ENCODE measurements at places on chromosomes 2 and 18.

GRCh38 chr18:23551978-23552377 is 34.3 kb downstream of the NPC1 start:
- no peak for DNase-seq

- no peak for DNase-seq
Measured at GRCh38 chr2:9739531-9739964, 103.7 kb upstream of the TAF1B start.

DNA sequence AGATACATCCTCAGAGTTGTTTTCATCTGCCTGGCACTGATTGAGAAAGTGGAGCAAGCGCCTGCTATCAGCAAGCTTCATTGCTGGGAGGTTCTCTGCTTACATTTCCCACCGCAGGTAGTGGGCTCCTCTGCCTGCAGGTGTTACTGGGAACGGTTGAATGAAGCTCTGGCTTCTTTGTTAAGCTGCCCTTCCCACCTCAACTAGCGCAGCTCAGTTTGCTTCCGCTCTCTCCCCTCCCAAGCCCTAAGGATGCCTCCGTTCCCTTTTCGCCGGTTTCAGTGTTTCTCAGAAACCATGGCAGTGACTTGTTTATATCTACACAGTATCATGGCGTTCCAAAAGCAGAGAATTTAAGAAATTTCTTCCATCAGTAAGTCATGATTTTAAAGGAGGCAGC is 72.2 kb upstream of the B3GNT7 start:
- no peak for DNase-seq

DNA sequence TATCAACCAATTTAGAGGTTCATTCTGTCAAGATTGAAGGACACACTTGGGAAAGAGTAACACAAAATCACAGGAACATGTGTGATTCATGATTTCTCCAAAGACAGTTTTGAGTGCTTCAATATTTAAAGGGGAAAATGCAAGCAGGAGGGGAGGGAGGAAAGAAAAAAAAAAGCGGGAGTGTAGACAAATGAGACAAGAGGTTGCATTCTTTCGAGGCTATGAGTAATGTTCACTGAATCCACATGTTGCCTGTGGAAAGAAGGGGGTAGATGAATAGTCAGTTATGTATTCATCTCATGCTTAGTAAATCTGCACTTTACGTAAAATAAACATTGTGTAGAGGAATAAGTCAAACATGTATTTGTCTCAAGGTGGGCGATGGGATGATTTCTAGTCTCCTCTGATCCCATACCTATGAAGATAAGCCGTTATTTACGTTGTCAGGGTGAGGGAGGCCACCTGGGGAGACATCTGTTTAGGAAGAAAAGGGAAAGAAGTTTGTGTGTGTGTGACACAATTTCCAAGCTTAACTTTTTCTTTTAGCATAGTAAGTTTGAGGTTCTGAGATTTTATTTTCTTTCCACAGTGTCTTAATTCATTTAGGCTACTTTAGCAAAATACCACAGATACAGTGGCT is 211.0 kb upstream of the ZC3H15 start:
- DNase-seq = no peak

DNA sequence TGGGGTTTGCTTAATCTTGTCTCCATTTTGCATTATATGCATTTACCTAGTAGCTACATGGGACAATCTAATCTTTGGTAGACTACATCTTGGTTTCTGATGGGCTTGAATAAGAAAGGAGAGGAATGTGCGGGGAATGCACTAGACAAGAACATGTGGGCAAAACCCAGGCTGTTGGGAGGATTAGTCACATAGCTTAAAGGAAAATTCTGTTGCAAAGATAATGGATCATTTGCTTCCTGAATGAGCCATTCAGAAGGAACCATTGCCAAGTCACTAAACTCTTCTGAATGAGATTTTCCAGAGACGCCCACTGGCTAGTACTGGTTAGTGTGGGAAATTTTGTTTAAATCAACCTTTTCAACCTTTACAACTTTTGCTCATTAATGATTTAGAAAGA is 84.8 kb downstream of the OSBPL6 start:
- no peak for DNase-seq

DNA sequence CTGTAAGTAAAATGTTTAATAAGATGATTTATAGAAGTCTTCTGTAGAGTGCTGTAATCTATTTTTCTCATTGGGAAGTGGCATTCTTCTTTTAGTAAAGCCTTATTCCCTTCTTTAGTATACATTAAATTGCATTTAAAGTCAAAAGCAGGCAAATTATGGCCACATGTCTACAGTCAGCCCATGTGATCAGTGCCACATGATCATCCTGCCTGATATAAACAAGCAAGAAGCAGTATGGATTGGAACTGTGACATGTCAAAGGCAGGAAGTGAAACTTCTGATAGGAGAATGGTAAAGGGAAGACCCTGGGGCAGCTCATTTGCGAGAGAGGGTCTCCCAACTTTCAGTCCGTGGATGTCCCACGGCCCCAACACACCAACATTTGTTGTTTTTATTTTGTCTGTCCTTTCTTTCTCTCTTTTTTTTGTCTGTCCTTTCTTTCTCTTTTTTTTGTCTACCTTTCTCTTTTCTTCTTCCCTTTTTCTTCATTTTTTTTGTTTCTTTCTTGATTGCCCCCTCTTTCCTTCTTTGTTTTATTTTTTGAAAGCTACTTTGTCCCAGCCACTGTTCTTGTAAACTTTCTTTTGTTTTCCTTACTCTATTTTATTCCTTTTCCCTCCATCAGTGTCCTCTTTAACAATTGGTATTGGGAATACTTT is 154.9 kb downstream of the DTNA start:
- DNase-seq = no peak

DNA sequence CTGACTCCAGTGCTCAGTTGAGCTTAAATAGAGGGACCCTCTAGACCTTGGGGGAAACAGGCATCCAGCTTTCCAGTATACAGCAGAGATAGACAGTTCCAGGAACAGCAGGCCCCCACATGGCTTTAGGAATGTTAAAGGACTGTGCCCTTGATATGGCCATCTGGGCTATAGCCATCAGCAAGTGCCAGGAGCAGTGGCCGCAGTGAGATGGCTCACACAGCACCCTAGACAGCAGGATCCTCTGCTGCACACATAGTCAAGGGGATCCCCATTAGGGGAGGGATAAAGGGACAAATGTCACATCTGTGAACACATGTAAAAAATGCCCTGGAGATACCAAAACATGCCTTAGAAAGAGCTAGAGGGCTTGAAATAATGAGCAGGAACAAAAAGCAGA is 213.4 kb downstream of the PTH2R start:
- no peak for DNase-seq

DNA sequence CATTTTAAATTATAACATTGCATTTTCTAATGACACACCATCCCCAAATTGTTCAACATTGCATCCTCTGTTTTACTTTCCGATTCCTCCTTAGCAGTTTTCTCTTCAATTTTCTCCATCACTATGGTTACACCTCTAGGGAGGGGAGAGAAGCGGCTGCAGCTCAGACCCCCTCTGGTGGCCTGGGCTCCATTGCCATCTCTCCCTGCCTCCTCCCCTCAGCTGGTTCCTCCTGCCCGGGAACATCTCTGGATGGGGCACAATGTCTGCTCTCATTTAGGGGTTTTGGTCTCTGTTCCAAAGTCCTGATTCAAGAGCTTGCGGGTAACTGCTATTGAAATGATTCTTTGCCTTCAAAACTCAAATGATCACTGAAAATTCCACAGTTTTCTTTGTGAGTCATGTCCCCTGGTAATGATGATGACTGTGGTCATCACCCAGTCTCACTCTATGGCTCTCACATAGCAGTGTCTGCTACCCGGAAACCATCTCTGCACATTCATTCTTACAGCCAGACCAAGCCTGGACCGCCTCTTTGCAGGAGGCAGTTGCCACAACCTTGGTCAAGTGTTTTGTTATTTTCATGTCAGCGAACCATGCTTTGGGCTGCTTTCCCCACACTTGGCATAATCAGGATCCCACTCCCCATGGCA is 263.9 kb downstream of the ALPK2 start:
- DNase-seq = peak; percentile 66

- DNase-seq = no peak
Measured at GRCh38 chr2:129205766-129206165, 773.7 kb upstream of the RAB6C start.

GRCh38 chr2:189549449-189549832 is 31.1 kb downstream of the SLC40A1 start:
- DNase-seq = no peak

DNA sequence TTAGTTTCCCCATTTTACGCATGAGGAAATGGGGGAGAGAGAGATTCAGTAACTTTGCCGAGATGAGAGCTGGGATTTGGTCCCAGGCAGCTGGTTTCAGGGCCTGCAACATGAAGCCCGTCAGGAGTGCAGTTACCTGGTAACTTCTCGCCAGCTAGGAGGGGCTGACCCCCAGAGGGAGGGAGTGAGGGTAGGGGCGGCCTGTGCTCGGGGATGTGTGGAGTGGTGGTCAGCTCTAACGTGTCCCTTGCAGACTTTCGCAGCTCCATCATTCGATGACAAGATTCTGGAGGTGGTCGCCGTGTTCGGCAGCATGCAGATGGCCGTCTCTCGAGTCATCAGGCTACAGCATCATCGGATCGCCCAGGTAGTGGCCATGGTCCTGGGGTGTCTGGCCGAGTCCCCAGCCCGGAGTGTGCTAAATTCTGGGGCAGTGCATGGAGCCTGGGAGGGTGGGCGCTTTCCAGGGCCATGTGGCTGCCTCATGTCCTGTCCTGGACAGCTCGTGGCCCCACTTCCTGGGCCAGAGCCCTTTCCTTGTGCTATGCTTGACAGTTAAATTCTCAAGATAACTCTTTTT is 103.8 kb downstream of the DGKD start:
- no peak for DNase-seq

- DNase-seq = no peak
Measured at GRCh38 chr2:44642123-44642857, 280.5 kb downstream of the CAMKMT start.

- DNase-seq = no peak
Measured at GRCh38 chr2:215171796-215172195, 33.4 kb upstream of the ABCA12 start.

- no peak for DNase-seq
Measured at GRCh38 chr2:28779001-28779400, 27.4 kb downstream of the PPP1CB start.

DNA sequence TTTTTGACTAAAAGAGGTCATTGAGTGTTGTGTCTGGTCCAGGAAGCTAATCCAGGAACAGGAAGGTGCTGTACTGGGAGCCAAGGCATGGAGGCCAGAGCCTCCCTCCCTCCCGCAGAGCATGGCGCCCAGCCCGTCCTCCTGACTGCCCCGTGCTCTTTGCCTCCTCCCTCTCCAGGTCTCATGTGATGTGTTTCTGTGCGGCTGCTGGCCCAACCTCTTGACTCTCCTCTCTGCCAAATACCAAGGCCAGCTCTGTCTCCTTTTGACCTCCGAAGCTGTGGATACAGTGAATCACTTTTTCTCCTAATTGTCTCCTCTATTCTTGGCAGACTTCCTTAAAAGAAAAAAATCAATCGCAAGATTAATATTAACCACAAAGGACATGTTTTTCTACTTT is 284.1 kb downstream of the PHLPP1 start:
- no peak for DNase-seq

GRCh38 chr2:176124110-176124946 is 1.8 kb downstream of the HOXD9 start:
- DNase-seq = no peak

GRCh38 chr2:134379293-134379692 is 125.4 kb downstream of the MGAT5 start:
- DNase-seq = no peak

DNA sequence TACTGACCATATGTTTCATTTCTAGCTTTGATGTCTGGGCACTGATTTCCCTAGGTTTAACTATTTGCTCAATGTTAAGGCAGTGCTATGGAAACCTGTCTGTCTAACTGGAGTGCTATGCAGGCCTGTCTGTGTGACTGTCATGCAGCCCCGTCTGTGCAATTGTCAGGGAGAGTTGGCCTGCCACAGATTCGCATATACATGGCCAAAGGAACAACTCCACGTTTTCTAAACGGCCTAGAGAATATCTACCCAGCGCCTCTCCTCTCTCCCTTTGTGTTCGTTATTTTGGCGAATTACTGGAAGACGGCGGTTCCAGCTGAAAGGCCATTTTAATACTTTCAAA is 59.6 kb upstream of the PSME4 start:
- DNase-seq = no peak

- DNase-seq = peak; percentile 83
Measured at GRCh38 chr18:59823596-59824195, 76.1 kb upstream of the PMAIP1 start.

- no peak for DNase-seq
Measured at GRCh38 chr2:100141906-100142305, 484 bp downstream of the AFF3 start.

- no peak for DNase-seq
Measured at GRCh38 chr18:23629444-23629946, 33.2 kb downstream of the ANKRD29 start.

GRCh38 chr2:234863043-234863934 is 88.5 kb upstream of the SH3BP4 start:
- peak; percentile 61 for DNase-seq

DNA sequence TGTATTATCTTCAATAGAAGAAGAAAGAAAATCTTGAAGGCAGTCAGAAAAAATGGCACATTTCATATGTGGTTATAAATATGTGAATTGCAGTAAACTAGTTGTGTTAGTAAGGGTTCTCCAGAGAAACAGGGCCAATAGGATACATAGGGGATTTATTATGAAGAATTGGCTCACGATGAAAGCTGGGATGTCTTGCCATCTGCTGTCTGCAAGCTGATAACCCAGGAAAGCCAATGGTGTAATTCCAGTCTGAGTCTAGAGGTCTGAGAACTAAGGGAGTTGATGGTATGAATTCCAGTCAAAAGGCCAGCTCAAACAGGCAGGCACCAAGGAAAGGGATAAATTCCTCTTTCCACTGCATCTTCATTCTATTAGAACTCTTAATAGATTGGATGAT is 362.4 kb downstream of the KCNJ3 start:
- no peak for DNase-seq

- DNase-seq = no peak
Measured at GRCh38 chr2:161746891-161747535, 122.8 kb downstream of the SLC4A10 start.

DNA sequence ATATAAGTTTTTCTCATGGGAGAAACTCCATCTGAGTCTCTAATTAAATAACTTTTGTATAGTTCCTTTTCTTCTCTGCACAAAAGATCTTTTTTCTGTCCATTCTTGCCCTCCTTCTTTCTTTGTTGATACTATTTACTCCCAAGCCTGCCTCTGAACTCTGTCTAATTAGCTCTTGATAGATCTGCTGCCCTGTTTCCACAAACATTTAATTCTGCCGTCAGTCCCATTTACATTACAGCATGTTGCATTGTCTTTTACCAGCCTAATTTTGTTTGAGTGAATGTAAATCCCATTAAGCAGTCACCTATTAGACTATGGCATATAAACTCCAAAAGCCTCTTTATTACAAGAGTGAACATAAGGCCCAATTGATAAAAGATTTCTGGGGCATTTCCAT is 254.4 kb downstream of the ERBB4 start:
- no peak for DNase-seq

- no peak for DNase-seq
Measured at GRCh38 chr18:6327895-6328620, 86.7 kb downstream of the L3MBTL4 start.

GRCh38 chr2:213150315-213151097 is 906 bp downstream of the IKZF2 start:
- DNase-seq = no peak
